A549 treated with CpdA at 1 μM for 4 hours (cell line): ENCODE measurements at places on chromosomes 13 and 19. TPM values are rescaled to one million over a fixed set of nuclear protein-coding genes. Genes with fewer than 3 reads are reported as not detected.

The SHKBP1 gene
- total RNA-seq = 107 to 161 TPM (median 136 TPM) in 5 replicates

The IQCN gene
- total RNA-seq = 0.31 to 0.59 TPM (median 0.39 TPM) in 5 replicates

The LAIR2 gene
- not detected in 5 replicates for total RNA-seq

The YIPF2 gene
- 19.3 to 21.7 TPM (median 19.6 TPM) in 5 replicates for total RNA-seq

The ZNF571 gene
- total RNA-seq = 0.70 to 1.3 TPM (median 0.99 TPM) in 5 replicates

The ZNF579 gene
- total RNA-seq = 16.1 to 35.4 TPM (median 25.5 TPM) in 5 replicates

The PGLYRP2 gene
- not detected in 5 replicates for total RNA-seq

The SWSAP1 gene
- total RNA-seq = 1.3 to 2.7 TPM (median 2.3 TPM) in 5 replicates

The KLK2 gene
- 0.03 TPM in 1 of 5 replicates, not detected in the others for total RNA-seq

The CEACAM3 gene
- total RNA-seq = not detected in 5 replicates

The ADM5 gene
- 3.9 to 7.0 TPM (median 6.8 TPM) in 5 replicates for total RNA-seq

The TUBA3C gene
- total RNA-seq = not detected in 5 replicates

The SYCN gene
- total RNA-seq = not detected in 5 replicates

The NCAN gene
- 0.03 to 0.20 TPM (median 0.11 TPM) in 4 of 5 replicates, not detected in the other for total RNA-seq

The ZNF524 gene
- total RNA-seq = 14.0 to 19.4 TPM (median 18.4 TPM) in 5 replicates

The ZNF490 gene
- 0.55 to 0.78 TPM (median 0.62 TPM) in 5 replicates for total RNA-seq
